ENCODE measurements at places on chromosomes 11 and 22. TPM values are rescaled to one million over a fixed set of nuclear protein-coding genes. Genes with fewer than 3 reads are reported as not detected.
A peak's percentile ranks its signal among the peaks of the same experiment; 100 is the strongest.

Gene SCO2
- 7.1 TPM for total RNA-seq

DNA sequence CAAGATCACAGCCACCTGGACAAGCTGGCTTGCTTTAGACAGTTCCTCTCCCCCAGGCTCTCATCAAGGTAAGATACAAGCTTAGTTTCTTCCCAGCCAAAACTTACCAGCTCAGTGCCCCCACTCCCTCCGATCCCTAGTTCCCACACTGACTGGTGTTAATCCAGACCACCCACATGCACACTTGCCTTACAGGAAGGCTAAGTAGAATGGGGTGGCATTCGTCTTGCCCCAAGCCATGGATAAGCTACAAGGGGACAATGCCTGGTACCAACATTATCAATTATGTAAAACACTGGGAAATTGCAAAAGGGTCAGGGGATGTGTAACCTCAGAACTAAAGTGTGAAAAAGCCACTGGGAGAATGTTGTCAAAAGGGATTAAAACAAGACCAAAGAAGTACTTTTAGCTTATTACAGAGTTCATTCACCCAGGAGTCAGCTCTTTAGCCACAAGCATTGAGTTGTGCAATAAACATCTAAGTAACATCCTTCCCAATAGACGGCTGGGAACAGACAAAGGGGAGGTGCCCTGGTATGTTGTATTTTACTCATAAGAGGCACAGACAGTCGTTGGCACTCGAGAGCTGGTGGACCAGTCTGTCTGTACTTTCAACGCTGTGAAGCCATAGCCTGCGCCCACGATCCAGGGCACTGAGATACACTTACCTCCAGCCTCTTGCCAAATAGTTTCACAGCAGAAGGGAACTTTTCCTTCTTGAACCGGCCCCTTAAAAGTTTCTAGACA is 1.1 kb downstream of the DHCR7 start:
- H3K36me3 ChIP-seq = peaks cover 44% of the 10 kb centered on the region
- DNase-seq = no peak
- peak overlapping the region; percentile 20 for H3K27ac ChIP-seq

Gene TIGD3
- total RNA-seq = 1.4 TPM

- no peak for DNase-seq
- no peak overlapping the region for H3K4me3 ChIP-seq
- no peaks in the 10 kb centered on the region for H3K27me3 ChIP-seq
- no peaks in the 10 kb centered on the region for H3K36me3 ChIP-seq
- no peaks in the 10 kb centered on the region for H3K4me1 ChIP-seq
- no peak overlapping the region for H3K27ac ChIP-seq
Observed at GRCh38 chr11:27963370-27963769, 144.6 kb downstream of the KIF18A start.

Gene RFPL2
- total RNA-seq = not detected

GRCh38 chr22:37808294-37808657 is 542 bp downstream of the GCAT start:
- peaks cover 43% of the 10 kb centered on the region for H3K27me3 ChIP-seq
- no peak for DNase-seq
- no peak overlapping the region for H3K27ac ChIP-seq
- peak overlapping the region; percentile 70 for H3K4me3 ChIP-seq

Gene UBQLN3
- 0.29 TPM for total RNA-seq

Gene SLC29A2
- total RNA-seq = 17.1 TPM

Gene RAB3IL1
- not detected for total RNA-seq

DNA sequence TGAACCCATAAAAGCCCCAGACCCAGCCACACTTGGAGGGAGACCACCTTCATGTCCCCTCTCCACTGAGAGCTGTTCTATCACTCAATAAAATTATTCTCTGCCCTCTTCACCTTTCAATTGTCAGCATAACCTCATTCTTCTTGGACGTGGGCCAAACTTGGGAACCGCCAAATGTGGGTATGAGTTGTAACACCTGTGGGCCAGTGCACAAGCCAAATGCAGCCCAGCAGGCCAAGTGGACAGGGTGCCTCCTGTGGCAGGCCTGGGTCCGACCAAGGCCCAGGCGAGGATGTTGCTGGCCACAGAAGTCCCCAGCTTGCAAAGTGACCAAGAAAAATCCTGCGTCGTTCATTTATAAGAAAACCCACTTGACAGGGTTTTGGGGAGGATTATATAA is 621.2 kb downstream of the METTL15 start:
- DNase-seq = no peak
- no peaks in the 10 kb centered on the region for H3K36me3 ChIP-seq

- H3K4me3 ChIP-seq = no peak overlapping the region
- H3K27me3 ChIP-seq = no peaks in the 10 kb centered on the region
- no peak overlapping the region for H3K27ac ChIP-seq
- no peak for DNase-seq
- H3K36me3 ChIP-seq = no peaks in the 10 kb centered on the region
Observed at GRCh38 chr11:101091781-101092180, 37.8 kb downstream of the PGR start.

Gene SIK3
- 88.4 TPM for total RNA-seq

Gene CATSPERZ
- total RNA-seq = not detected

Gene OR51F2
- not detected for total RNA-seq

Gene MS4A4E
- total RNA-seq = not detected

GRCh38 chr11:92443199-92443598 is 218.6 kb downstream of the FAT3 start:
- H3K4me3 ChIP-seq = no peak overlapping the region
- no peaks in the 10 kb centered on the region for H3K27me3 ChIP-seq
- no peaks in the 10 kb centered on the region for H3K36me3 ChIP-seq
- H3K27ac ChIP-seq = no peak overlapping the region
- no peaks in the 10 kb centered on the region for H3K4me1 ChIP-seq
- no peak for DNase-seq

DNA sequence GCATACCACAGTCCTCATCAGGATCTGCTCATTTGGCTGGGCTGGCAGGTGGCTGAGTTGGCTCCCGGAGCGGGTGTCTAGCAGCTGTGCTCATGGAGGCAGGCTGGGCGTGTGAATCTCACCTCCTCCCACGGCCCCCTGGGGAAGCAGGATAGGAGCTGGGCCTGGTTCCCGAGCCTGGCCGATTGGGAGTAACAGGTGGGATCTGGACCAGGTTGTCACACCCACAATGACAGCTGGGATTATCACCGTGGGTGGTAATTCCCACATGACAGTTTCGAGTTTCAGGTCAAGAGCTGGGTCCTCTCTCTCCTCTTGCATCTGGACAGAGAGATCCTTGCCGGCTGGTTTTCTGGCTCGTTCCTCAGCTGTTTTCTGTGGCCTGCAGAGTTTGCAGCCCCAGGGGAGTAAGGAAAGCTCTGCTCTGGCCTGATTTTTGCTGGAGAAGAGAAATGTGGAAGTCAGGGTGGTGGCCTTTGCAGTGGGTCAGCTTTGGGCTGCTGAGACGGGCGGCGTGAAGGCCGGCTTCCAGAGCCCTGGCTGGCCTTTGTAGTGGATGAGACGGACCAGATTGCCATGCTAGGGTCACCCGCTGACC is 57.0 kb downstream of the BCR start:
- H3K4me3 ChIP-seq = no peak overlapping the region
- H3K4me1 ChIP-seq = peaks cover 37% of the 10 kb centered on the region
- no peaks in the 10 kb centered on the region for H3K36me3 ChIP-seq
- no peaks in the 10 kb centered on the region for H3K27me3 ChIP-seq

DNA sequence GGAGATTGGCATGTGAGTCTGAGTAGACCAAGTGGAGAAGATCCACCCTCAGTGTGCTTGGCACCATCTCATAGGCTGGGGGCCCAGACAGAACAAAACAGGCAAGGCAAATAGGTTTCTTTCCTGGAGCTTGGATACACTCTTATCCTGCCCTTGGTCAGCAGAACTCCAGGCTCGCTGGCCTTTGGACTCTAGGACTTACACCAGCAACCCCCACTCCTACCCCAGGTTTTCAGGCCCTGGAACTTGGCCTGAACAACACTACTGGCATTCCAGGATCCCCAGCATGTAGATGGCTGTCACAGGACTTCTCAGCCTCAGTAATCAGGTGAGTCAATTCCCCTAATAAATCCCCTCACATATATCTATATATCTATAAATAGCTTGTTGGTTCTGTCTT is 637.7 kb downstream of the OPCML start:
- H3K27me3 ChIP-seq = no peaks in the 10 kb centered on the region
- no peak for DNase-seq
- no peaks in the 10 kb centered on the region for H3K36me3 ChIP-seq
- no peaks in the 10 kb centered on the region for H3K4me1 ChIP-seq
- H3K27ac ChIP-seq = no peak overlapping the region
- H3K4me3 ChIP-seq = no peak overlapping the region

Gene SLC1A2
- total RNA-seq = not detected

DNA sequence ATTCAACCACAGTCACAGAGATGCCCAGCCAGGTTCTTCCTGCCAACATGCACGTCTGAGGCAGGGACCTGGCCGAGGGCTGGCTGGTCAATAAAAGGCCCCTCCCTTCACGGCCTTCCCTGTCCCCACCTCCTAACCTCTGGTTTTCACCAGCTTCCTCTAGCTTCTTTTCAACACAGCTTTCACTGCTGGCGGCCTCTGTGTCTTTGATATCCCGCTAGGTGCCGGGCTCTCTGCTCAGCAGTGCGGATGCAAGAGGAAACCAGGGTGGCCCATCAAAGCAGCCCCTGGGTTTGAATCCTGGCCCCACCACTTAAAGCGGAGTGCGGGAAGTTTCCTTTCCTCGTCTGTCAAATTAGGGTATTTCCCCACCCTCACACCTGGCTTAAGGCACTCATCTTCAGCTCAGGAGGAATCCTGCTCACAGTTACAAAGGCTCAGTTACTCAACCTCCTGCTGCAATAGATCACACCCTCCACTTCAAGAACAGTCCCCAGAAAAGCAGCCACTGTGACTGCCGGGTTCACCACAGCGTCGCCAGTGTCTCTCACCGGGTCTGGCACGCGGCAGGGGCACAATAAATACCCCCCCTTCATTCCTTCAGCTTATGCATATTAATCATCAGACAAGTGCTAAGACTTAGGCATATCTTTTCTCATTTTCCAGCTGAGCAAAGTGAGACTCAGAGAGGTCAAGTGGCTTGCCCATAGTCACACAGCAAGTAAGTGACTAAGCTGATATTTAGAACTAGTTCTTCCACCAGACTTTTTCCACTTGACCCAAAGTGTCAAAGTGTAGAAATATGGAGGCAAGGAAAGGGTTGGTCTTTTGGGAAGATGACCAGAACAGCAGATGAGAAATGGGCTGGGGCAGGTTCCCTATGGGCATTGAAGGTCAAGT is 45.7 kb downstream of the TXN2 start:
- peaks cover 30% of the 10 kb centered on the region for H3K4me1 ChIP-seq
- no peak for DNase-seq
- no peaks in the 10 kb centered on the region for H3K27me3 ChIP-seq
- H3K27ac ChIP-seq = peak overlapping the region; percentile 71
- H3K4me3 ChIP-seq = peak overlapping the region; percentile 47

- no peak overlapping the region for H3K27ac ChIP-seq
- no peak for DNase-seq
Observed at GRCh38 chr11:102733232-102733875, 8.6 kb upstream of the MMP8 start.

DNA sequence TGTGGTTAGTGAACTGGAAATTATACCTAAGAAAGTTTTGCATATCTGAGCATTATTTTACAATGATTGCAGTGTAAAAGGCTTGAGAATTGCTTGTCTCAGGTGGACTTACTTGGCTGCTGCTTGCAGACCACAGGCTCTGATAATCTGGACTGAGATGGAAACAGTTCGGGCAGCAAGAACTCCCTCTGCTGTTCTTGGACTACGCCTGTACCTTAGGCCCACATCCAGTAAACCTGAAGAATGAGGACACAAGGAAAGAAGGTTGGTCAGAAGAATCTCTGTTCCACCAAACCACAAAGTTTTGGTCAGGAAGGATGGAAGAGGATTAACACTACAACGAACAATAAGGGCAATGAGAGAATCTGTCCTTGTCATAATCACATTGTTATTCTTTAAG is 80.1 kb downstream of the C2CD3 start:
- H3K27me3 ChIP-seq = no peaks in the 10 kb centered on the region
- DNase-seq = no peak
- no peaks in the 10 kb centered on the region for H3K4me1 ChIP-seq
- no peak overlapping the region for H3K27ac ChIP-seq
- no peak overlapping the region for H3K4me3 ChIP-seq

Gene H19
- not detected for total RNA-seq

Gene RAB6A
- total RNA-seq = 61.0 TPM

Gene GPR83
- total RNA-seq = 0.16 TPM

DNA sequence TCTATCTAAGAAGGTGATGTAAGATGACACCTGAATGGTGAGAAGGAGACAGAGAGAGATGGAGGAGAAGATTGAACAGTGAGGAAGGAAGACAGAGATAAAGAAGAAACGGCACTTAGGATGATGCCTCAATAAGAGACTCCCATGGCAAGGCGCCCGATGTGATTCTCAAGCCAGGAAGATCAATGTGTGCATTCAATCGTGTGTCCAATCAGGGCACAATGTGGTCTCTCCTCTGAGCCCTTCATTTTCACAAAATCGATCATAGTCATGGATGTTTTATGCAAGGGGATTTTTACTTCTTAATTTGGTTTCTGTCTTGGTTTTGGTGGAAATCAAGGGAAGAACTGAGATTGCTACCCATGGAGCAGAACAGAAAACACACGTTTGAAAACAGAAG is 19.9 kb upstream of the TMPRSS13 start:
- peak overlapping the region; percentile 5 for H3K4me3 ChIP-seq
- DNase-seq = no peak
- no peaks in the 10 kb centered on the region for H3K36me3 ChIP-seq
- peak overlapping the region; percentile 91 for H3K27ac ChIP-seq
- peaks cover 2% of the 10 kb centered on the region for H3K27me3 ChIP-seq

DNA sequence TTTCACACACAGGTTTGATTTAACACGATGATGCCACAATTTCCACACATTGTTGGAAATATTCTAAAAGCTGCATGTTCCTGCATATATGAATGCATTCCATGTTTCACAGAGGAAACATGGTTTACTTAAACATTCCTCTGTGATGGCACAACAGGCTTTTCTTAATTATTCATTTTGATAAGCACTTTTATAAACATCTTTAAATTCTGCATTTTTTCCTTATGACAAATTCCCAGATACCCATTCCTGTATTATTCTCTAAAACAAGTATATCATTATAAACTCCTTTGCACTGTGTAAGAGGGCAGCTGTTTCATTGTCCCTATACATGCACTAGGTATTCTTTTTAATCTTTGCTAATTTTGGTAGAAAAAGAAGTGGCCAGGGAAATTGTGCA is 532.3 kb downstream of the SOX6 start:
- H3K36me3 ChIP-seq = no peaks in the 10 kb centered on the region
- no peak overlapping the region for H3K4me3 ChIP-seq
- no peak for DNase-seq
- peaks cover 3% of the 10 kb centered on the region for H3K27me3 ChIP-seq
- H3K4me1 ChIP-seq = no peaks in the 10 kb centered on the region

- no peaks in the 10 kb centered on the region for H3K27me3 ChIP-seq
- H3K27ac ChIP-seq = peak overlapping the region; percentile 95
- no peak for DNase-seq
- peak overlapping the region; percentile 94 for H3K4me3 ChIP-seq
Observed at GRCh38 chr11:47641600-47642098, 710 bp downstream of the MTCH2 start.

Gene CHRM1
- not detected for total RNA-seq

Gene OR4X2
- not detected for total RNA-seq

GRCh38 chr11:86814775-86815174 is 14.4 kb downstream of the PRSS23 start:
- no peak overlapping the region for H3K4me3 ChIP-seq
- H3K4me1 ChIP-seq = no peaks in the 10 kb centered on the region
- no peak overlapping the region for H3K27ac ChIP-seq
- DNase-seq = no peak
- no peaks in the 10 kb centered on the region for H3K36me3 ChIP-seq

GRCh38 chr11:2899080-2899783 is 13.7 kb upstream of the CDKN1C start:
- no peak for DNase-seq
- no peak overlapping the region for H3K27ac ChIP-seq
- peaks cover 28% of the 10 kb centered on the region for H3K4me1 ChIP-seq
- H3K36me3 ChIP-seq = no peaks in the 10 kb centered on the region

Gene LMO2
- 34.4 TPM for total RNA-seq
